NCI-H1092 (cell line): ENCODE measurements at places on chromosomes 12 and 14.

DNA sequence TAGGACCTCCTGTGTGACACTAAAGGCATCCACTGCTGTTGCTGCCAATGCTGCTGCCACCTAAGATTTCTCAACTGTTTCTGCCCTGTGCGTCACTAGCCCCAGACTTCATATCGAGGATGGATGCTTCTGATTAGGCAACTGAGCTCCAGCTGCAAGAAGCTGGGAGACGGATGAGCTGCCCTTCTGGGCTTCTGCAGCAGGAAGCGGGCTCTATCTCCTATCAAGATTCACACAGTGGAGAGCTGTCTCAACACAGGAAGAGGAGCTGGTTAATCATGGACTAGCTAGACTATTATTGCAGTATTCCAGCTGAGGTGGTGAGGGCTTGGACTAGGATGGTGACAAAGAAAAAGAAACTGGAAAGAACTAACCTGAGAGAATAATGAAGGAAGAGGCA is 59.2 kb upstream of the PELI2 start:
- no peak for DNase-seq

- no peak for DNase-seq
Observed at GRCh38 chr12:7375145-7375543, 68.8 kb downstream of the CD163L1 start.

- DNase-seq, result no peak
Observed at GRCh38 chr14:51554953-51555352, 96.8 kb upstream of the FRMD6 start.

- no peak for DNase-seq
Observed at GRCh38 chr14:94180655-94181271, 6.6 kb downstream of the PPP4R4 start.

DNA sequence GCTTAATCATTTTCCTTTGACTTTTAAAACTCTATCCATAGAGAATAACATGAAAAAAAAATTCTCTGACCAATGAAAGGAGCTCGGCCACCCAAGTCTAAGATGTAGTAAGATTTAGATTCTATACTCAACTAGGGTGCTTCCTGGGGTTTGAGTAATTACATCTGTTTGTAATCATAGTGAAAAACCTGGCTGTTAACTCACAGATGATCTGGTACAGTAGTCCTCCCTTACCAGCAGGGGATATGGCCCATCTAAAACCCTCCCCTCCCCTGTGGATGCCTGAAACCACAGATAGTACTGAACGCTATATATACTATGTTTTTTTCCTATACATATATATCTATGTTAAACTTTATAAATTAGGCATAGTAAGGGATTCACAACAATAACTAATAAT is 89.2 kb downstream of the DAAM1 start:
- DNase-seq, result no peak

DNA sequence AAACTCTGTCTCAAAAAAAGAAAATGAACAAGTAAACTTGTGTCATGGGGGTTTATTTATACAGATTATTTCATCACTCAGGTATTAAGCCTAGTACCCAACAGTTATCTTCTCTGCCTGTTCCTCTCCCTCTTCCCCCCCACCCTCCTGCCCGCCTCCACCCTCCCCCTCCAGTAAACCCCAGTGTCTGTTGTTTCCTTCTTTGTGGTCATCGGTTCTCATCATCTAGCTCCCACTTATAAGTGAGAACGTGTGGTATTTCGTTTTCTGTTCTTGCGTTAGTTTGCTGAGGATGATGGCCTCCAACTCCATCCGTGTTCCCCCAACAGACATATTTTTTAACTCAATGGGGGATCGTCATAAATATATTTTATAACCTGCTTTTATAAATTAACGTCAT is 12.3 kb downstream of the IL31 start:
- no peak for DNase-seq

- no peak for DNase-seq
Observed at GRCh38 chr12:10214136-10214894, 1.6 kb downstream of the GABARAPL1 start.

GRCh38 chr12:56014205-56014604 is 6.6 kb upstream of the IKZF4 start:
- DNase-seq, result no peak

GRCh38 chr14:45251912-45252311 is 1.1 kb downstream of the MIS18BP1 start:
- no peak for DNase-seq

GRCh38 chr12:30652034-30652696 is 43.5 kb downstream of the IPO8 start:
- no peak for DNase-seq

GRCh38 chr14:81192594-81192993 is 28.2 kb downstream of the GTF2A1 start:
- no peak for DNase-seq

DNA sequence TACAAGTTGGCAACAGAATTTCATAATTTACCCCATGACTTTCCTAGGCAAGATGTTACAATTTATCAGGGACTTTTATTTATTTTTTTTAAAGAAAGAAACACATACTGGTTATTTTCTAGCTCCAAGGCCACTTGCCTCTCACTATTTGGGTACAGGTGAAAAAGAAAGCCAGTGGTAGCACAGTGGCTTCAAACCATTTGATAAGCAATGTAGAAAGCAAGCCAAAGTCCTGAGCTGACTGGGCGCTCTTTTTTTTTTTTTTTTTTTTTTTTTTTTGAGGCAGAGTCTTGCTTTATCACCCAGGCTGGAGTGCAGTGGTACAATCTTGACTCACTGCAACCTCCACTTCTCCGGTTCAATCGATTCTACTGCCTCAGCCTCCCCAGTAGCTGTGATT is 73.3 kb downstream of the STXBP6 start:
- no peak for DNase-seq

- no peak for DNase-seq
Observed at GRCh38 chr12:110149086-110149660, 25.0 kb downstream of the IFT81 start.

- DNase-seq, result no peak
Observed at GRCh38 chr12:28497889-28498411, 307.7 kb downstream of the CCDC91 start.

DNA sequence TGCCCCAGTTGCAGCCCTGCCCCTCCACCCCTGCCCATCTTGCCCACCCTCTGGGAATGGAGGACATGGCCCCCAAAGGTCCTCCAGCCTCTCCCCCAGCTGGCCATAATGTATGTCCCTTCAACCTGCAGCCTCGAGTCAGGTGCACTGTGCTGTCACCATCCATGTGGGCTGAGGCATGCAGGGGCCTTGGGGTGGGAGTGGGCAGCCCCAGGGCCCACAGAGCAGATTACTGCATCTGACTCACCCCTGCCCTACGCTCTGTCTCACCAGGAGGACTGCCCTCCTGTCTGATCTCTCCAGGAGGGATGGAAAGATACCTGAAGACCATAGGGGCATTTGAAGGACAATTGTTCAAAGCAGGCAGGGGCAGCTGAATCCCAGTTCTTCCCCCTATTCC is 13.3 kb downstream of the SYNDIG1L start:
- no peak for DNase-seq

DNA sequence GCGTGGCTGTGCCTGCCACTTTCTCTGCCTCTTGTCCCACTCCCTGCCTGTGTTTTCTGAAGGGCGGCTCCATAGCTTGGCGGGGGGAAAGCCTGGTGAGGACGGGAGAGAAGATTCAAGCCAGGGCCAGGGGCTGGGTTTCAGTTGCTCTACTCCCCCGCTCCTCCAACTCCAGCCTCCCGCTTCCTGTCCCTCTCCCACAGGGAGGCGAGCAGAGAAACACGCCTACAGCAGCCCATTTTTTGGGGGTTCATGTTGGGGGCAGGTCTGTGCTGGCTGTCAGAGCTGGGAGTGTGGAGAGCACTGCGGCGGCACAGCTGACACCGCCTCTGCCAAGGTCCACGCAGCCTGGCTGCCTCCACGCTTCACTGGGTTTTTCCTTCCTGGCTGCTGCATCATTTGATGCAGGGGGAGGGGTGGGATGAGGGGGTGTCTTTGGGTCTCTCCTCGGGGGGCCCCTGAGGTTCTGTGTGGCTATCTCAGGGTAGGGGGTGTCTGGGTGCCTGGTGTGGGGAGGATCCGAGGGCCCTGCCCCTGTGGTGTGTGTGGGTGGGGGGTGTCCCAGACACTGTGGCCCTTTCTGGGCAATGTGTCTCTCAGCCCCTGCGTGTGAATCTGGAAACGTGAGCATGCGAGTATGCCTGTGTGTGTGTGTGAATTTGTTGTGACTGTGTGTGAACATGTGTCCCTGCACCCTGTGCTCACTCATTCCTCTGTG is 10.7 kb upstream of the KRT80 start:
- DNase-seq, result peak; percentile 46

- DNase-seq, result no peak
Observed at GRCh38 chr14:68925373-68925772, 53.7 kb downstream of the ACTN1 start.

GRCh38 chr12:72622556-72622955 is 350.4 kb downstream of the TRHDE start:
- no peak for DNase-seq
